HuH-7 (cell line): ENCODE measurements at places on chromosomes 5 and 9.

- no peak for DNase-seq
Observed at GRCh38 chr9:93456504-93456903, 3.1 kb upstream of the FAM120AOS start.

DNA sequence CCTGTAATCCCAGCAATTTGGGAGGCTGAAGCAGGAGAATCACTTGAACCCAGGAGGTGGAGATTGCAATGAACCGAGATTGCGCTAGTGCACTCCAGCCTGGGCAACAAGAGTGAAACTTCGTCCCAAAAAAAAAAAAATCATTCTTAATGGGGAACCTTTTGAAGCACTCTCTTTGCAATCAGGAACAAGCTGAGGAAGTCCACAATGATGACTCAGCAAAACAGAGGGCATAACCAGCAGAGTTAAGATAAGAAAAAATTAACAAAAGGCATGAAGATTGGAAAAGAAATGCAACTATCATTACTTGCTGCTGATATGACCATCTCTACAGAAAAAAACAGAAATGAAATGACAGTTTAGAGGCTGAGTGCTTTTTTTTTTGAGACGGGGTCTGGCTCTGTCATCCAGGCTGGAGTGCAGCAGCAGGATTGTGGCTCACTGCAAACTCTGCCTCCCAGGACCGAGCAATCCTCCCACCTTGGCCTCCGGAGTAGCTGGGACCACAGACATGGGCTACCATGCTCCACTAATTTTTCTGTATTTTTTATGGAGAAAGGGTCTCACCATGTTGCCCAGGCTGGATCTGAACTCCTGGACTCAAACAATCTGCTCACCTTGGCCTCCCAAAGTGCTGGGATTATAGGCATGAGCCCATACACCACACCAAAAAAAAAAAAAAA lies 88.0 kb downstream of the FNBP1 start:
- DNase-seq: no peak

GRCh38 chr5:115583474-115583873 lies 18.8 kb downstream of the TICAM2 start:
- no peak for DNase-seq

DNA sequence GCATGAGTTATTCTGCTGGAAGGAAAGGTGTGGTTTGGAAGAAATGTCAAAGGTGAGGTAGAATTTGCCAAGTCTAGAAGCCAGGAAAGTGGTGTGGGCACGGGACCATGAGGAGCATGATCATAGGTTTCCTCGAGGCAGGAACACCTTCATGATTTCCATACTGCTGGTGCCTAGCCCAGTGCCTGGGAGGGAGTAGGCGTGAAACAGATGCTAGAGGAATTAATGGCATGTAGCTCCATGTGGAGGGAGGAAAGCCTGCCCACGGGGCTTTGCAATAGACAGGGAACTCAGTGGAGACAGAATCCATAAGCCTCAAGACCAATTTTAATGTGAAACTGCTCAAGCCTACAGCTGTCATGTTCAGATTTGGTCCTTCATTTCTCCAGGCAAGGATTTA lies 35.1 kb downstream of the TTLL11 start:
- no peak for DNase-seq
